EL (cell line): ENCODE measurements at places on chromosomes 5 and 9.
A peak's percentile ranks its signal among the peaks of the same experiment; 100 is the strongest.

DNA sequence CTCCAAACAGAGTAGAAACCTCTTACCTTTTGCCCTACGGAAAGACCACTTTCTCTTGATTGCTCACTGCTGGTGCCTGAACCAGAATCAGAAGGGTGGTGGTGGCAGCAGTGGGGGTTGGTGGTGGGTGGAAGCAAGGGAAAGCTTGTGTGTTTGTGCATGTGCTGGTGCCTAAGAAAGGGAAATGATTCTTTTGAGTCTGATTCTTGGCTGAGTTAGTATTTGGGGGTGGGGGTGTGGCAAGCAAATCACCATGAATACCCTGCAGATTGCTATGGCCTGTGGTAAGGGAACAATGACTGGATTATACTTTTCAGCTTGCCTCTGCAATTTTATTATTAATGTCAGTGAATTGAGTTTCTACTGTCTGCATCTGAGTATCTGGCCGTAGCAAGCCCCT is 106.6 kb downstream of the ARHGAP26 start:
- no peak for DNase-seq

DNA sequence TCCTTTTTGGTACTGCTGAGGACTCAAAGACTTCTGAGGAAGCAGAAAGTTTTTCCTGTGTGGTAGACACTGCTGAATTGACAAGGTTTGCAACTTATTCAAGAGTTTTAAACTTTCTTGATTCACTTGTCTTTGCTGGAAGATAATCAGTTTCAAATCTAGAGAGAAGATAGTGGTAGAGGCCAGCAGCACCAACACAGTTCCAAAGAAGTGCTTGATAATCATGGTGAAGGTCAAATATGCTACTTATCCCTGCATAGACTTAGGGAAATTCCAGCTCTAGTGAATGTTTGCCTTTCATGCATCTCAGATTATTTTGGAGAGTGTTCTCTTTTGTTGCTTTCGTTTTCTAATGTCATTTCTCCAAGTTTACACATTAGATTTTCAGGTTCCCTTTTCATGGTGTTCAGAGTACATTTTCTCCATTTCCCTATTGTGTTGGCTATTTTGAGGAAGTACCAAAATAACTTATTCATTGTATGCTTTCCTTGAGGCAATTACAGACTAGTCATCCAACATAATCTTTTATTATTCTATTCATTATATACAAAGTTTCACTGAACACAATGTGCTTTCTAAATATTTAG is 550 bp downstream of the IFNE start:
- DNase-seq = no peak

DNA sequence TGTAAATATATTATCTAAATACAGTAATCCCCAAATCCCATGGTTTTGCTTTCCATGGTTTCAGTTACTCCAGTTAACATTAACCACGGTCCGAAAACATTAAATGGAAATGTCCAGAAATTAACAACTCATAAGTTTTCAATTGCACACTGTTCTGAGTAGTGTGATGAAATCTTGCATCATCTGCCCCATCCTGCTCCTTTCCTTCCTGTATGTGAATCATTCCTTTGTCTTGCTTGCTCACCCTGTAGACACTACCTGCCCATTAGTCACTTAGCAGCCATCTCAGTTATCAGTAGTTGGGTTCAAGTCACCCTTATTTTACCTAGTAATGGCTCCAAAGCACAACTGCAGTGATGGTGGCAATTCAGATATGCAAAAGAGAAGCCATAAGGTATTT is 1568.5 kb upstream of the WWC1 start:
- DNase-seq = no peak

DNA sequence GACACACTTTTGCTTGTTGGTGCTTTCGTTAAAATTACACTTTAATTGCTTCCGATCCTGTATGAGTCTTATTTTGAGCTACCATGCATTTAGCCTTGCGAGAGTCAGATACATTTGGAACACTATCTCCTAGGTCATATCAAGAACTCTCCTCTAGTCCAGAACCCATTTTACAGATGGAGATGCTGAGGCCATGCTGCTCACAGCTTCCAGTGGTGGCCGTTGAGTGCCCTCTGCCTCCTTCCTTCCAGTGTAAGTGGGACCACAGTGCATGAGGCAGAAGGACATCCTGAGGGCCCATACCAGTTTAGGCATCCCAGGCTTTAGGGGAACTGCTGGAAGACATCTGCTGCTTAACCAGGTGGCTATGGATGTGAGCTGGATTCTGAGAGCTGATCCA is 6.9 kb downstream of the CCNI2 start:
- no peak for DNase-seq

DNA sequence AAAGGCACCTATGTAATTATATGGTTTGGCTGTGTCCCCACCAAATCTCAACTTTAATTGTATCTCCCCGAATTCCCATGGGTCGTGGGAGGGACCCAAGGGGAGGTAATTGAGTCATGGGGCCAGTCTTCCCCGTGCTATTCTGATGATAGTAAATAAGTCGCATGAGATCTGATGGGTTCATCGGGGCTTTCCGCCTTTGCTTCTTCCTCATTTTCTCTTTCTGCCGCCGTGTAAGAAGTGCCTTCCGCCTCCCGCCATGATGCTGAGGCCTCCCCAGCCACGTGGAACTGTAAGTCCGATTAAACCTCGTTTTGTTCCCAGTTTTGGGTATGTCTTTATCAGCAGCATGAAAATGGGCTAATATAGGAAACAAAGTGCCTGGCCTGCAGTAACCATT is 56.6 kb downstream of the TSPAN17 start:
- DNase-seq = no peak

GRCh38 chr9:97858826-97859225 is 5.8 kb downstream of the FOXE1 start:
- no peak for DNase-seq

GRCh38 chr5:133930813-133931090 is 37.7 kb downstream of the C5orf15 start:
- no peak for DNase-seq

- peak; percentile 59 for DNase-seq
These were observed 70.1 kb upstream of the SPATA31E1 start for GRCh38 chr9:87812375-87813118.
